ENCODE measurements at places on chromosomes 6 and 20.

- DNase-seq: no peak
Measured at GRCh38 chr20:47263465-47264084, 92.9 kb downstream of the ZMYND8 start.

DNA sequence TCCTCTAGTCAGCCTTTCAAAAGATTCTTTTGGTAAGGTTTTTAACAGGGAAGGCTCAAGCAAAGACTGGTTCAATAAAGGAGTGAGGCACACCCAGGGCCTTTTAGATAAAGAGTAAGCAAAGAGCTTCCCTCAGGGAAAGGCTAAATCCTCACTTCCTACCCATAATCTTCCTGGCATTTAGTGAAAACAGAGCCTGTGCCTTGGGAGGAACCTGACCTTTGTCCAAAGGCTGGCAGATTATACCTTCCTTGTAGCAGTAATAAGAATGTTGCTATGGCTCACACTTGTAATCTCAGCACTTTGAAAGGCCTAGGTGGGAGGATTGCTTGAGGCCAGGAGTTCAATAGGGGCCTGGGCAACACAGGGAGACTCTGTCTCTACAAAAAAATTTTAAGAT, 280.1 kb upstream of the PLCB4 start:
- no peak for DNase-seq

DNA sequence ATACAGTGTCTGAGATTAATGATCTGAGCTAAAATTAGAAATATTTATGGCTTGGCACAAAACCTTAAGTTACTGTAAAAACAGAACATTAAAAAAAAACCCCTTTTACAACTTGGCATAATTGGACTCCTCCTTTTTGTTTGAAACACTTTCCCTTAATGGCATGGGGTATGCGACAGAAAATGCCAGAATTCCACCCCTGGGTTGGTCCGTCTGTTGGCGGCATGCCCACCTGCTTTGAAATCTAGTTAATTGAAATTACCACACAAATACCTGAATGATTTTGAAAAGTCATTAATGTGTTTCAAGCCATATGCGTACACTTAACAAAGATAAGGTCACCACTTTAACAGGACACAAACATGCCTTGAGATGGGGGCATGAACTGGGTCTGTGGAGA, 175.1 kb upstream of the FOXQ1 start:
- DNase-seq: no peak

GRCh38 chr20:59937150-59937549, 3.0 kb downstream of the PPP1R3D start:
- no peak for DNase-seq

DNA sequence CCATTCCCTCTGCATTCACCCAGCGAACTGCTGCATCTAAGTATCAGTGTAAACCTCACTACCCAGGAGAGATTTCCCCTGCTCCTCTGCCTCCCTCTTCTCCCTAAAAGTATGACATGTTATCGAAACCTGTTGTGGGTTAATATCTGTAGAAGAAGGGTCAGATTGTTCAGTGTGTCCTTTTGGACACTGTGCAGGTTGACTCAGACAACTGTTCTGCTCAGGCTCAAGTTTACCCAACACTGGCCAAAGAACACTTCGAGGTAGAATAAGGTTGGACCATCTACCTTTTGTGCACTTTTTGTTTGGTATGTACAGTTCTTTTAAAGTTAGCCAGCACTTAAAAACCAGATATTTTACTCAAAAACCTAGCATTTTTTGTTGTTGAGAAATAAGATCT, 4.6 kb downstream of the NT5DC1 start:
- no peak for DNase-seq

DNA sequence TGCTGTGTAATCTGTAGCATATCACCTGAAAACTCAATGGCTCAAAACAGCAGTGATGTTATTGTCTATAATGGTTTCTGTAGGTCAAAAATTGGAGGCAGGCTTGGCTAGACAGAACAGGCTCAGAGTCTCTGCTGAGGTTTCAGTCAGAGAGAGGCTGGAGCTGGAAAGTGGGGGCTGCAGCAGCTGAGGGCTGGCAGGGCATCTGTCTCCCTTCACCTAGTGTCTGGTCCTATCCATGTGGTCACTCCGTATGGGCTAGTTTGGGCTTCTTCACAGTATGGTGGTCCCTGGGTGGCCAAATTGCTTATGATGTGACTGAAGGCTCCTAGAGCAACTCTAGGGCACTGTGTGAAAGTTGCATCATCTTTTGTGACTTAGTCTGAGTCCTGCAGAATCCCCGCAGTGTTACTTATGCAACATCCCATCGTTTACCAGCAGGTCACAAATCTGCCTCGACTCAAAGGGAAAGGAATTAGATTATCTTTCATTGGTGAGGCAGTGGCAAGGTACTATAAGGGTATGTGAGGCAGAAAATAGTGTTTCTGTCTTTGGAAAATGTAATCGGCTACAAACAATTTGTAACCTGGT, 497.0 kb downstream of the EPHA7 start:
- DNase-seq: no peak

Data from nucleus accumbens (tissue), 56 donors.